ENCODE measurements at places on chromosomes 4 and X.

GRCh38 chrX:21131786-21132185, 242.4 kb upstream of the CNKSR2 start:
- no peak for DNase-seq

DNA sequence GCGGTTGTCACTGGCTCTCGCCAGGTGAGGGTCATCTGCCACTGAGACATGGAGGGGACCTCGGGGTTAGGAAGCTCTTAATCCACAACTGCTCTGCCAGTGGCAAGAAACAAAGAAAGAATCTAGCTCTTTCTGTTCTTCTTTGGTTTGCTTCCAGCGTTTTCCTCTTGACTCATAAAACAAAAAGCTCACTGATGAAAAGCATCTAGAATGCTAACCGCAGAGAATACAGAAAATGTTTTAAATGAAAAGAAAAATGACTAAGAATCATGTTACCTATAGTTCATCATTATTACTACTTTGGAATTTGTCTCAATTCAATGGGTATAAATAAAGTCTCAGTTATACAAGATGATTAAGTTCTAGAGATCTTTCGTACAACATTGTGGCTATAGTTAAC, 274.8 kb upstream of the TENM3 start:
- DNase-seq = no peak

GRCh38 chrX:109874548-109874947, 128.4 kb upstream of the TMEM164 start:
- no peak for DNase-seq

GRCh38 chrX:78027798-78028197, 58.4 kb upstream of the PGAM4 start:
- DNase-seq = no peak

GRCh38 chrX:115911967-115912366, 258.6 kb upstream of the AGTR2 start:
- no peak for DNase-seq

DNA sequence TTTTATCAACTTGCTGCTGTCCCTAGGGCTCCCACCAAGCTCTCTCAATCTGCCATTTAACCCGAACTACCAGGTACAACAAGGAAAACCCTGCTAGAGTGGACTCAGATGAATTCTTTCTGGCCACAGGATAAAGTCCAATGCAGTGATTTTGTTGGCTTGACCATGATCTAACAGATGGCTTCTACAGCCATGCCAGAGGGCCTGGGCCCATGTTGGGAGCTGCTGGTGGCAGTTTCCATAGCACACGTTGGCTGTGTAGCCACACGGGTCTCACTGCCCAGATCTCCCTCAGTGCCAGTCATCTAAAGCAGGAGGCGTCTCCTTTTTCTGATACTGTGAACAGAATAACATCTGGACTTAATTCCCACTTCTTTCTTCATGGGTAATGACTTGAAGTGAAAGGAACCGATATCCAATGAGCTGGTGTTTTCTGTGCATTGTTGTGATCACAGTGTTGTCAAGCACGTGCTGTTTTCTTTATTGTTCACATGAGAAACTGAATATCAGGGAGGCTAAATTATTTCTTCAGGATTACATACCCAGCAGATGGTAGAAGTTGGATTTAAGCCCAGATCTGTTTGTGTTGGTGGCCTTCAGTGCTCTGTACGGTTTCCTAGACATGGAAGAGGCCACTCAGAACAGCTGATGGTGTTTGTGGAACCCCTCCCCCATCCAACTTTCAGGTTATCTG, 85.2 kb upstream of the CLCN4 start:
- DNase-seq = no peak

DNA sequence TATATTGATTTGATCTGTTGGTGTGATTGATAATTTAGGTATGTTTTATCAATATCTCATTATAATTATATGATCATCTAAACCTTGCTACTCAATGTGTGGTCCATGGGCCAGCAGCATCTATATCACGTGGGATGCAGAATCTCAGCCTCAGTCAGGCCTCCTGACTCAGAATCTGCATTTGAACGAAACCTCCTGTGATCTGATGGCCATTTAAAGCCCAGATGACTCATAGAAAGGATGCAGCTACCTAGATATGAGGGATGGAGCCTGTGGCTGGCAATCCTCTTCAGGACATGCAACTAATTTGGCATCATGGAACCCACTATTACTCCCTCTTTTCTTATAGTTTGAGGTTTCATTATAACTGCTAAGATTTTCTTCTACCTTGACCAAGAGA, 11.3 kb upstream of the CHRNA9 start:
- no peak for DNase-seq

DNA sequence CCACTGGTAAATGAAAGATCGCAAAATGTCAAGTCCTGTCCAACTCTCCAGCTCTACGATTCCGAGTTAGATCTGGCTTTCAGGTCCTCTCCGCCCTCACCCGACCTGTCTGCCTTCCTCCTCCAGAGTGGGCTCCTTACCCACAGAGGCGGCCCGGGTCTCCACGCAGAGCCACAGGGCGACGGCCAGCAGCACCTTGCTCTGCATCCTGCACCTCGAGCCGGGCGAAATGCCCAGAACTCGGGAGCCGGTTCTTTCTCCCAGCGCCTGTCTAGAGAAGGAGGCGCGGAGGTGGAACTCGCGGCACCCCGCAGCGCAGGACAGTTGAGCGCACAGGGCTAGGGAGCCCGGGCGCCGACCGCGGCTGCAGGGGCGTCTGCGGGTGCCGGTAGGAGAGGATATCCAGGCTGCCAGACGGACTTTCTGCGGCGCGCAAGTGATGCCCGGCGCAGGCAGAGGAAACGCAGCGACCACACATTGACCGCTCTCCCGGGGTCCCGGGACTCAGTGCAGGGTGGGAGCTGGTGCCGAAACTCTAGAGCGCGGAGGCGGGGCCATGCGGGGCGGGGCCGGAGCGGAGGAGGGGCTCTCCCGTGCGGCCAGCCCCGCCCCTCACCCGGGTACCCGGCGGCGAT, at the start of gene KDR:
TSS of gene KDR (minus strand) at position 509 of the 635 bp plus-strand sequence. CDS start at position 207, 302 bp downstream.
- no peak for DNase-seq

- DNase-seq = no peak
Measured at GRCh38 chrX:149837639-149838038, 43.3 kb upstream of the MAGEA8 start.

DNA sequence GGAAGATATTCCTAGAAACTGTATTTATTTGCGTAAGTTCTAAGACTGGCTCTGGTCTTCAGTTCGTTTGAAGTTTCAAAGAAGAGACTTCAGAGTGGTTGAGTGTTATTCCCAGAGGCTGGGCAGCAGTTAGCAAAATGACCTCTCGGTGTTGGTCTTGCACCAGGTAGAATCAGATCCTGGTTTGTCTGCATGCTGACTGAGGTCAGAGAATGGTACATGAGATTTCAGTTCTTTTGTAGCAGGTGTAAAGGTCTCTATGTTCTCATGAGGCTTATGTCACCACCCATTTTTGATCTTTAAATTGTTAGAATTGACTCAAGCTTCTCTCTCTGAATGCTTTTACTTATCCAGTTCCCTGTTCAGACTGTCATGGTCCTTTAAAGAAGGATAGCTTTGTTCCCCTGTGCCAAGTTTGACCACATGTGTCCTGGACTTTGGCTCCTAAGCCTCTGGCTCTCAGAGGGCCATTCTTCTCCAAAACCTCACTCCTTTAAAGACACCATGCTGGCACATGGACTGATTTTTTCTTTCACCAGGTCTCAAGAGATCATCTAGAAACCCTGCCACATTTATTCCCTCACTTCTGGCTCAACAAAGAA, 355.8 kb upstream of the BOD1L1 start:
- DNase-seq = no peak

DNA sequence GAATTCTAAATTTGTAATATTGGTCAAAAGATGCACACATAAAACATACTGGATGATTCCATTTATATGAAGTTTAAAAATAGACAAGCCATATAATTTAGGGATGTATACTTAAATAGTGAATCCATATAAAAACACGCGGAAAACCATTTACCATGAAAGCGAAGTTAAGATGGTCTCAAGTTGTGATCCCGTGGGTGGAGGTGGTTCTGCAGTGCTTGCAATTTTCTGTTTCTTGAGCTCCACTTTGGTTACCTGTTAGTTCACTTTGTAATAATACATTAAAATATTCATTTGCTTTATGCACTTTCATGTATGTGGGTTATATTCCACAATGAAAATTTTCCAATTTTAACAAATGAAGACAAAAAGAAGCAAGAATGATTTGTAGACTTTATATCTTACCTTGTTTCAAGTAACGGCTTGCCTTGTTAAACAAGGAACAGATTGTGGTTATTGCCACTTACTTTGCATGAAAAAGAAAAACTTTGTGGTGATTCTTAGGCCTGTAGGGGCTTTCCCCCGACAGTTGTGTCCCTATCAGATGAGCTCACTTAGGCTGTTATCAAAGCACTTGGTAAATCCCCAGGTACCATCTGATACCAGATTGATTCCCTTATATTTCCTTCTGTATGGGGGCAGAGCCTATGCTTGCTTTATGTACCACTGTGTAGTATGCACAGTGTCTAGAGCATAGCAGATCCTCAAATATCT, 12.2 kb downstream of the UCP1 start:
- no peak for DNase-seq

- no peak for DNase-seq
Measured at GRCh38 chr4:106585915-106586349, 217.4 kb upstream of the GIMD1 start.

- no peak for DNase-seq
Measured at GRCh38 chr4:173088144-173088543, 80.5 kb upstream of the GALNT7 start.

GRCh38 chr4:164439037-164439436, 314.9 kb upstream of the SMIM31 start:
- DNase-seq = no peak

- DNase-seq = peak; percentile 11
Measured at GRCh38 chr4:172573899-172574298, 594.7 kb upstream of the GALNT7 start.

- no peak for DNase-seq
Measured at GRCh38 chr4:169267070-169267469, 3.7 kb downstream of the SH3RF1 start.

GRCh38 chrX:40049084-40049641, 48.6 kb downstream of the BCOR start:
- no peak for DNase-seq

DNA sequence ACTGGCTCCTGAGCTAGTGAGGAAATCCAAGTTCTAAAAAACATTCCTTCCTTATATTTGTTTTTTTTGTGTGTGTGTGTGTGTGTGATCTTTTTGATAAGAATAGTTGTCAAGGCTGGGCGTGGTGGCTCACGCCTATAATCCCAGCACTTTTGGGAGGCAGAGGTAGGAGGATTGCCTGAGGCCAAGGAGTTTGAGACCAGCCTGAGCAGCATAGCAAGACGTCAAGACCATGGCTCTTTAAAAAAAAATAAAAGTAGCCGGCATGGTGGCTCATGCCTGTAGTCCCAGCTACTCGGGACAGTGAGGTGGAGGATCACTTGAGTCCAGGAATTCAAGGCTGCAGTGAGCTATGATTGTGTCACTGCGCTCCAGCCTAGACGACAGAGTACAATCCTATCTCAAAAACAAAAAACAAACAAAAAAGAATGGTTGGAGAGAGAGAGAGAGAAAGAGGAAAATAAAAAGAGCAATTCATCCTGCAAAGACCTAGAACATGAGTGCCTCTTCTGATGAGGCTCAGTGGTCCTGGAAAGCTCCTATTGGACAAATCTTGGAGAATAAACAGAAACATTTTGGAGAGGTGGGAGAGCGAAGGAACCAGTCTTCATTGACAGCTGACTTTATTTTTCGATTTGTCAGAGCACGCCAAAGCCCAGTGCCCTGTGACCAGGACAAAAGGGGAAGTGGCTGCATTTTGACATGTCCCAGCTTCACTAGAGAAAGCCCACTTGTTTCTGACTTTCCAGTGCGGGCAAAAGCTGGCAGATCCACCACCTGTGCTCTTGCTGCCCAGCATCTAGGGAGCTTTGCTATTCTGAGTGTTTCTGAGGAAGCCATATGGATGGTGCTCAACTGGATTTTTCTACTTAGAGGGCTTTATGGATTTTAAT, 244.7 kb downstream of the PALLD start:
- DNase-seq = peak; percentile 40

- no peak for DNase-seq
Measured at GRCh38 chr4:182293691-182294255, 50.6 kb downstream of the TENM3 start.

DNA sequence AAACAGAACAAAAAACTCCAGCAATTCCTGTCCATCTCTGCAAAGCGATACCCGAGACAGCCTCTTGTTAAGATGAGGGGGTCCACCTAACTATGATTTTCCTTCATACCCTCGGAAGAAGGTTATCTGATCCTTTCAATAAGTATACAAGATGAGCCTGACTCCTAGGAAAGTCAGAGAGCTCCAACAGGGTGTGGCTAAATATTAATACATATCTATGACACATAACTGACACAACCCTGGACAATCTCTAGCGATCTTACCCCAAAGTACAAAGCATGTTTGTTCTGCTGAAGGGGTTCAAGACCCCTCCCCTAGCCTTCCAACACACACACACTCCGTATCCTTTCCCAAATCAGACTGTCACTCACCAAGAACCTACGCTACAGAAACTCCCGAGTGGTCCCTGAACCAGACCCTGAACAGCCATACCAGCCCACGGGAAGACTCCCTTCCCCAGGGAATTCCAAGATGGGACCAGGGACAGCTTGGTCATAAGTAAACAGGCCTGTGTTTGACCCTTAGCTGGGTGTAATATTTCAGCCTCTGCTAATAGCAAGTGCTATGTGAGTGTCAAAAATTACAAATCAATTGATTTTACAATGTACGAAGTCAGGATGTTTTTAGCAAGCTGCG, 110.3 kb downstream of the PRKX start:
- DNase-seq = no peak

DNA sequence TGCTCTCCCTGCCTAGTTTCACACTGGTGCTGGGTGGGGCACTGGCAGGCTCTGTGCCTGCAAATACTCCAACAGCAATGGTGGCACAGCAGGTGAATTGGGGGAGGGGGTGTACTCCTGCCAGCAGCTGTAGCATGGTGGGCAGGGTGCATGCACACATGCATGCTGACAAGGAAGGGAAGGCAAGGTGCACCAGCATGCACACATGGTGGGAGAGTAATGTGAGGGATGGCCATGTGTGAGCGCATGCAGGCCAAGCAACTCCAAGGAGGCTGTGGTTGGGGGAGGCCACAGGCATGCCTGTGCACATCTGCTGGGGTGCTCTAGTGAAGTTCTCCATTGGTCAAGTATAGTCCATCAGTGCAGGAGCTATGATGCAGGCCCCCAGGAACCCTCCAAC, 54.5 kb upstream of the INPP4B start:
- no peak for DNase-seq

DNA sequence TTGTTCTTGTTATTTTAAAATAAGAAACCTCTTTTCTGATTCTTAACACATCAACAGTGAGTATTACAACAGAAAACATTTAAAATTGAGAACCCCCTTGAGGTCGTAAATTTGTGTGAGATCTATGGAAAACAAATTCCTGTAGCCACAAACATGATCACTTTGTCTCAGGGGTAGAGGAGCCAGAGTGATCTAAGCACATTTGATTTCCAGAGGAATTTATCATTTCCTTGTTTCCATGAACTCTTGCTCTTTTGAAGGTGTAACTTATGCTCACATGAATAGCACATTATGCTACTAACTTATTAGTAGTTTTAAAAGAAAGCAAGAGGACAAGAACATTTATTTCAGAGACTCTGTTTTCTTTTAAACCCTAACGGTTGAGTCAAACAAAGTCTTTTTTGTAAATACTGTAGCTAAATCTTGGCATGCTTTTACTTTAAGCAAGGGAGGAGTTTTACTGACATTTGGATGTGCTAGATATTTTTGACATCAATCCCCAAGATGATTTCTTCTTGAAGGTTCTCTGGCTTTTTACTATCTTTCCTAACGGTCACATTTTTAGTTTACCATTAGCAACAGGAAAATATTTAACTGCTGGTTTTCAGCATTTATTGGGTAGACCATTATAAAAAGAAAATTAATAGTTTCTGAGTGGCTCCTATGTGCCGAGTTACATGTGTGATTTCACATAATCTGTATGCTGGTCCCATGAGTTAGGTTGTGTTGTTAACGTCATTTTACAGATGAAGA, 27.9 kb upstream of the ZCCHC12 start:
- no peak for DNase-seq
